Amniotic epithelial cell (primary cell): ENCODE measurements at places on chromosomes 12 and 14.

DNA sequence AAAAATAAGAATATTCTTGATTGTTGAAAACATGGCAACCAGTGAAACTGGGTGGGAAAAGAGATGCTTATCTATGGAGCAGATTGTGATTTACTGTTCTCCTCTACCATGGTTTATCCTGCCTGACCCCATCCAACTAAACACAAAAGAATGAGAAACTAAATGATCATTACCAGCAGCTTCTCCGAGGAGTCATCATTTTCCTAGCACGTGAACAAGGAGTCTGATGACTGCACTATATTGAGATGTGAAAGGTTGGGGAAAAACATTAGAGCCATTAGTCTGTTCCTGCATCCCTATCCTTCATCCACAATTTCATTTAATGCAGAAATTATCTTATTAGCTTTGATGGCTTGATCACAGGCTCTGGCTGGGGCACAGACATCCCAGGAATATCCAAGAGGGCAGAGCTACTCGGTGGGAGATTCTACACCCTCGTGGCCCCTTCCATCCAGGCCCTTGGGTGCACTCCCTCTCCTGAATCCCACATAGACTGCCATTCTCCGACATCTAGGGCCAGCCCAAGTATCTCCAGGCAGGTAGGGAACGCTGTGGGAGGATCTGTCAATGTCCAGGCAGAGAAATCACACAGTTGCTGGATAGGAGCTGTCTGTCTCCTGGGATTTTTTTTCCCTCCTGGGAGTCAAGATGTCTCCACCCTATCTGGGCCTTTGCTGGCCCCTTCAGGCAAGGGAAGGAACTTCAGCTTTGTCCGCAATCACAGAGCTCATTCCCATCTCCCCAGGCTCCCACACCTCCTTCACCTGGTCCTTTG lies 43.3 kb upstream of the DHRS4 start:
- peak; percentile 51 for DNase-seq

- DNase-seq = no peak
Observed at GRCh38 chr12:114425031-114425626, 19.2 kb upstream of the TBX5 start.

DNA sequence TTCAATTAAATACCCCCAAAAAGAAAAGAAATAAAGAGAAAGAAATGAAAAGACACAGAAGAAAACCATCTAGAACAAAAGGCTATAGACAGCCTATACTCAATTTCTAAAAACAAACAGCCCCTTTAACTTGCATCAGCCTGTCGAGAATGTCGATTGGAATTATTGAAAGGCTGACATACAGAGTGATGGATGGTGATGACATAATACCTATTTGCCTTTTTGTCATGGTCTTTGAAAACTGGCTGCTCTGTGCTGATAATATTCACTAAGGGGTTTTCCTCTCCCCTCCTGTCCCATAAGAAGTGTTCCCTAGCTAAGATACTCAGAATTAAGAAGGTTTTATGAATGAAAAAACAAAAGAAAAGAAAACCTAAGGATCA lies 393.7 kb downstream of the SOX5 start:
- no peak for DNase-seq

DNA sequence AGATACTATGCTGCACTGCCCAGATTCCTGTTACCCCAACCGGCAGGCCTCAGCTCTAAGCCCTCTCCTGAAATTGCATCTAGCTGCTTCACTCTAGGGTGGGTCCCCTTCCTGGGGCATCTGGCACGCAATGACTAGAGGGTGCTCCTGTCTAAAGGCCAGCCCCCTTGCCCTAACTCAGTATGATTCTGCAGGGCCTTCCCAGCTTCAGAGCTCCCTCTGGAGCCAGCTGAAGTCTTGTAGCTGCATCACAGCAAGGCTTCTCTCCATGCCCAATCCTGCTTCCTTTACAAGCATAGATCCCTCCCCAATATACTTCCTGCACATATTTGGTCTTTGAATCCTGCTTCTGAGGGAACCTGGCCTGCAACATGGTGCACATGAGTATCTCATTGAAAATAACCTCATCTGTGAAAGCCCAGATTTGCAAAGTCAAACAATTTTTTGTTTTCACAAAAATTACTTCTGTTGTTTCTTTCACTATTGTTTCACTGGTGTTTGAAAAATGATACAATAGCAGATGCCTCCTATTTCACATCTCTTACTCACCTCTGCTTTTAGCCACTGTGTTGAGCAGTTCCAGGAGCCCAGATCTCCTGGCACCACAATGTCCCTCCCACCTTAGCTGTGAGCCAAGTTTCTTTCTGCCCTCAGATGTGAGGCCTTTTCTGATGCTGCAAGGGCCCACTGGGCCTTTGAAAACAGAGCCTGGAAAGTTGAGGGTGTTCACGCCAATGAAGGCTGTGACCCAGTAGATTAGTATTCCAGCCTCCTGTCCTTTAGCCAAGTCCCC lies 169.5 kb upstream of the EGLN3 start:
- peak; percentile 13 for DNase-seq
